Muscle of leg (tissue), 16 donors: ENCODE measurements at places on chromosomes 1 and 21. TPM values are rescaled to one million over a fixed set of nuclear protein-coding genes. Genes with fewer than 3 reads are reported as not detected.

NMNAT2 gene
- 0.49 TPM for total RNA-seq

GRCh38 chr1:198015309-198015708 is 98.1 kb downstream of the LHX9 start:
- no peaks in the 10 kb centered on the region for H3K4me1 ChIP-seq
- no peaks in the 10 kb centered on the region for H3K36me3 ChIP-seq
- H3K4me3 ChIP-seq, result no peak overlapping the region
- no peak overlapping the region for H3K27ac ChIP-seq
- DNase-seq, result no peak
- no peaks in the 10 kb centered on the region for H3K27me3 ChIP-seq

DNA sequence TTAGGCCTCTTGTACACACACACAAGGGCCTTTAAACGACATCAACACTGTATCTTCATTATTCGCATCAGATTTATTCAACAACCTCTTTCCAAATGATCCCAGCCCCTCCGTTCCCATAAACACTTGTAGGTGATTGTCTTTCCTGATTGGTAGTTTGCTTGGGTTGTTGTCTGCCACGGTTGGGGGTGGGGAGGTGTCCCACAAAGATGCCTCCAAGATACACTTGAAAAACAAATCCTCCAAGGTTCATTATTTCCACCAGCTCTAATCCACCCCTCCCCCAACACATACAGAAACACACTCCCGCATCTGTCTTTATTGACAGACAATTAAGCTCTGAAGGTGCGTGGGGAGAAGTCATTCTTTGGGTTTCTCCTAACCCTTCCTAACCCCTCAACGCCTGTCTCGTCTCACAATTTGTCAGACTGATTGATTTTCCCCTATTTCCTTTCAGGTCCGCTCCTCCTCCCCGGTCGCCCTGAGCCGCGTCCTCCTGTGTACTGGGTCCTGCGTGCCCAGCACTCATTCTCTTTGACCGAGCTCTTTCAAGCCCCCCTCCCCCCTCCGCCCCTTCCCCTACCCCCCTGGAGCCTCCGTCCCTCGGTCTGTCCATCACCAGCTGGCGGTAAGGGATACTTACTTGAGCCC is 1.4 kb downstream of the WDR26 start:
- H3K27me3 ChIP-seq, result no peaks in the 10 kb centered on the region
- H3K4me3 ChIP-seq, result peak overlapping the region; percentile 92
- peaks cover 10% of the 10 kb centered on the region for H3K4me1 ChIP-seq
- H3K27ac ChIP-seq, result peak overlapping the region; percentile 93

- DNase-seq, result no peak
- H3K27me3 ChIP-seq, result no peaks in the 10 kb centered on the region
- H3K36me3 ChIP-seq, result no peaks in the 10 kb centered on the region
- H3K4me3 ChIP-seq, result no peak overlapping the region
- no peak overlapping the region for H3K27ac ChIP-seq
Measured at GRCh38 chr21:16794950-16795349, 717.9 kb upstream of the CXADR start.

DNA sequence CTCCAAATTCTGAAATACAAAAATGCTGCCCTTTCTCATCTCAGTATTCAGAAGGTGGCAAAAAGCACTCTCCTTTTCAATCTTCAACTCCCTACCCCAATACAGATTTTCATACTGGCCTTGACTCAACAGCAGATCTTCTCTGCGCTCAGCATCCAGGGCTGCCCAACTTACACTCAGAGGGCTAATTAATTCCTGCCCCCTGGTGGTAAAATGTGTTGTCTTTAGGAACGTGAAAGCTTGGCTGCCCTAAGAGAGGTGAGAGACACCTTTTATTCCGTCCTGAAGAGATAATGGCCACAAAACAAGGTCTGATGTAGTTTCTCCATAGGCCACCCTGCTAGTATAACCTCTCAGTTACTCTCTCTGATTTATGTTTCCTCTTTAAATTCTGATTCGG is 25.0 kb downstream of the KRTAP24-1 start:
- H3K4me3 ChIP-seq, result no peak overlapping the region
- H3K4me1 ChIP-seq, result no peaks in the 10 kb centered on the region
- no peaks in the 10 kb centered on the region for H3K27me3 ChIP-seq
- H3K36me3 ChIP-seq, result no peaks in the 10 kb centered on the region
- no peak for DNase-seq

DNA sequence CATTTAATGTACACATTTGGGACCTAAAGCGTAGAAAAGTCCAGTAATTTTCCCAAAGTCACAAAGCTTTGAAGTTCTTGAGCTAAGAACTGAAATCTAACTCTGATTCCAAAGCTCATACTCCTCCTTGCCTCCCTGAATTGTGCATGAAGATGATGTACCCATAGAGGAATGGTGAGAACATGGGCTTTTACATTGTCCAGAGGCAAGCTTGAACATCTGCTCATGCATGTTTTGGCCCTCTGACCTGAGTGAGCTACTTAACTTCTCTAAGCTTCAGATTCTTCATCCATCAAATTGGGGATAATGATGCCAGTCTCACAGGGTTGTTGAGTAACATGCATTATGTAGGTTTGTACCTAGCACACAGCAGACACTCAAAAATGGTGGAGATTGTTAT is 258.4 kb upstream of the HOOK1 start:
- H3K4me3 ChIP-seq, result no peak overlapping the region
- DNase-seq, result no peak
- no peaks in the 10 kb centered on the region for H3K27me3 ChIP-seq
- H3K4me1 ChIP-seq, result peaks cover 20% of the 10 kb centered on the region
- no peaks in the 10 kb centered on the region for H3K36me3 ChIP-seq
- H3K27ac ChIP-seq, result peak overlapping the region; percentile 13

TRNP1 gene
- total RNA-seq, result 1.3 TPM

HES2 gene
- total RNA-seq, result not detected

DNA sequence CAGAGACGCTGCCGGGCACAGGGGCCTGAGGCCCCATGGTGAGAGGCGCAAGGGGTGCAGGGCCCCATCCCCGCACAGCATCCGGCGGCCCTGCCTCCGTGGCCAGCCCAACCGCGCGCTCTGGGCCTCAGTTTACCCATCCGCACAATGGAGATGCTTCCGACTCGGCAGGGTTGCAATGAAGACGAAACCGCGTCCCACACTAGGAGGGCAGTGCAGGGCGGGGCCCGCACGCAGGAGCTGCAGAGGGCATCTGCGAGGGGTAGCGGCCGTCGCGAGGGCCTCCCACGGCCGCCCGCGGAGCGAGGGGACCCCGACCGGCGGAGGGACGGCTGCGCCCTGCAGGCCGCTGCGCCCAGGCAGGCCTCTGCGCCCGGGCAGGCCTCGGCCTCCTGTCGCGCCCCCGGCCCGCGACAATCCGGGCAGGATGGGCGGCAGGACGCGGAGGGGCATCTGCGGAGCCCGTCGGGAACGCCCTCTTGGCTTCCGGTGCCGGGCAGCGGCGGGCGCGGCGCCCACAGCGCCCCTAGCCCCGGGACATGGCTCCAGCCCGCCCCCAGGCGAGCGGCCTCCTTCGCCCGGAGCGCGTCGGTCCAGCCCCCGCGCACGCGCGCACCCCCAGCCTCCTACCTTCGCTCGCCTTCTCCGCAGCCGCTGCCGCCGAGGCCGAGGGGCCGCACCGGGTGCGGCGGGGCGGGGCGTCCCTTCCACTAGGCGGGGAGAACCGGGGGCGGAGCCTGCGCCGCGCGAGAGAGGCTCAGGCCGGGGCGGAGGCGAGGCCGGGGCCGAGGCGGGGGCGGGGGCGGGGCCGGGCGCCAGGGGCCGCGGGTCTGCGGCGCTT is 15.3 kb downstream of the RNU1-1 start:
- H3K4me1 ChIP-seq, result peaks cover 13% of the 10 kb centered on the region
- no peaks in the 10 kb centered on the region for H3K36me3 ChIP-seq
- DNase-seq, result peak; percentile 97
- H3K4me3 ChIP-seq, result peak overlapping the region; percentile 82

UTS2 gene
- total RNA-seq, result not detected

DNA sequence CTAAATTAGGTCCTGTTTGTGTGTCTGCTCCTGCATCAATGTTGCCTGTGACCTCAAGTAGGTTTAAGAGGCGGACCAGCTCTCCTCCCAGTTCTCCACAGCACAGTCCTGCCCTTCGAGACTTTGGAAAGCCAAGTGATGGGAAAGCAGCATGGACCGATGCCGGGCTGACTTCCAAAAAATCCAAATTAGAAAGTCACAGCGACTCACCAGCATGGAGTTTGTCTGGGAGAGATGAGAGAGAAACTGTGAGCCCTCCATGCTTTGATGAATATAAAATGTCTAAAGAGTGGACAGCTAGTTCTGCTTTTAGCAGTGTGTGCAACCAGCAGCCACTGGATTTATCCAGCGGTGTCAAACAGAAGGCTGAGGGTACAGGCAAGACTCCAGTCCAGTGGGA is 79.9 kb downstream of the PRDM2 start:
- peaks cover 67% of the 10 kb centered on the region for H3K36me3 ChIP-seq
- no peak overlapping the region for H3K27ac ChIP-seq
- no peak for DNase-seq
- H3K4me3 ChIP-seq, result no peak overlapping the region
- no peaks in the 10 kb centered on the region for H3K27me3 ChIP-seq

CIART gene
- total RNA-seq, result 2.2 TPM
